ENCODE measurements at places on chromosomes 4 and X.

DNA sequence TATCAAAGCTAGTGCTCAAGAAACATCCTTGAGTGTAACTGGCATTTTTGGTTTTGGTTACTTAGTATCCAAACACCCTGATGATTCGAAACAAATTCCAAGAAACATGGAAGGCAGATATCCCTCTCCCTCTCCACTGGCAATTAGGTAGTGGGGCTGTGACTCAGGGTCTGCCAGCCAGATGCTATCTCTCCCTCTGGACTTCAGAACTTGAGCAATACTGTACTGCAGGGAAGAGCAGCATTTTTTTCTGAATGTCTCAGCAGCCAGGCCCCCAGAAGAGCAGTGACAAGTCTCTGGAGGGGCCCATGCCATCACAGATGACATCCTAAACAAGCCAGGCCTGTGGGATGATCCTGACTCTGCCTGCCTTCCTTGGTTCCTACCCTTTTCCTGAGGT, 37.3 kb upstream of the BCORL1 start:
- DNase-seq = no peak

DNA sequence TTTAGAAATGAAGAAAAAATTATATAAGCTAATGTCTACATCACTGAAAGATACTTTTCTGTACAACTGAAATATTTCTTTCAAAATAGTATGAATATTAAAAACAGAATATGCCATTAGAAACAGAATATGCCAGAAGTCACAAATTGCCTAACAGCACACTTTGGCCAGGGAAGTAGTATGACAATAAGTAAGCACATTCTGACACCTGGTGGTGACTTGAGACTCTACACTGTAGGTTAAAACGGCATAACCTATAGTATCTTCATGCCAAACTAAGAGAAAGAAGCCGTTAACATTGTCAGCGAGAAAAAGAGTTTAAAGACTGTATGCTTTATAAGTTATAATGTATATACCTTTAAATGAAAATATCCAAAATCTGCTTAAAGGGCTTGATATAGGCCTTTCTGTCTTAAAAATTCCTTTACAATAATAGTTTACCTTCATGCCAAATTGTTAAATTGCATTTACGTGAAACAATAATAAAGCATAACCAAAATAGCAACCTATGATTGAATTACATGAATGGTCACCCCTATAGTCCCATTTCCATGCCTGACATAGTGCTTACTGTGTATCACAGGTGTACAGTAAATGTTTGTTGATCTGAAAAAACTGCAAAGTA, 32.8 kb downstream of the FAM13A start:
- DNase-seq = peak; percentile 47

GRCh38 chr4:79296768-79297428, 29.0 kb downstream of the NAA11 start:
- no peak for DNase-seq

GRCh38 chr4:165384598-165384997, 5.8 kb downstream of the CPE start:
- no peak for DNase-seq

DNA sequence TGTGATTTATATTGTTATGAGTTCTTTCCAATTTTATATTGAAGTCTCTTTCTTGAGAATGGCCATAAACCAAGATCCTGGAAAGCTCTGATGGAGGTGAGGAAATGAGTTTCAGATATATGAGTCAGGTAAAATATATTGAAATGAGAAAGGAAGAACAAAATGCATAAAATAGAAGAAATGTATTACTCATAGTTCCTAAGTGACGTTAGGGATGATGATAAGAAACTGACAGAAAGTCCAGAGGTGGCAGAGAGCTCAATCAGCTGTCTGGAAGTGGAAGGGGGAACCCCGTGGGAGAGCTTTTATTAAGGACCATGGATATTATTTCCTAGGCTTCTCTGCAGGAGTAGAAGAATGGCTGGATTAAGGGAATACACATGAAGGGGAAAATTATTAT, 24.6 kb downstream of the UGT2B7 start:
- DNase-seq = no peak

DNA sequence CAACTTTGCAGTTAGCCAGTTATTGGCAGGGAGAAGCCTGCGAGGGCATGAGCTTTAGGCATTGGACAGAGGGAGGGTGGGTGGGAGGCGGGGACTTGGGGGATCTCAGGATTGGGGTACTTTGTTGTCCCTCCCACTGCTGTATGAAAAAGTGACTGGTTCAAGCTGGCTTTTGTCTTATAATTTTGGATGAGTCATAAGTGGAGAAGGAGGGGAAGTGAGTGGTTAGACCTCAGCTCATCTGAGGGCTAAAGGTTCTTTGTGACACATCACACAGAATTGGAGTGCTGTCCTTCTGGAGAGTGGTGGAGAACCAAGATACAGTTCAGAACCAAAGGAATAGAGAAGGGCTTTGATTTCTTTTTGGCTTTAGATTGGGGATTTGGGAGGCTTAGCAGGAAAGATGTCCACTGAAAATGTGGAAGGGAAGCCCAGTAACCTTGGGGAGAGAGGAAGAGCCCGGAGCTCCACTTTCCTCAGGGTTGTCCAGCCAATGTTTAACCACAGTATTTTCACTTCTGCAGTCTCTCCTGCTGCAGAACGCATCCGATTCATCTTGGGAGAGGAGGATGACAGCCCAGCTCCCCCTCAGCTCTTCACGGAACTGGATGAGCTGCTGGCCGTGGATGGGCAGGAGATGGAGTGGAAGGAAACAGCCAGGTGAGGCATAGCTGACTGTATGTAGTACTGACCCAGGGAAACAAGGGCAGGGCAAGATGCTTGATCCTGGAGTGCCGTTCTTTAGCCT, at the start of gene SLC4A4:
SLC4A4 (plus strand) TSS at position 175 of the 748 bp plus-strand sequence.
- no peak for DNase-seq

- no peak for DNase-seq
These were observed 128.6 kb upstream of the SLC34A2 start for GRCh38 chr4:25527034-25527433.

DNA sequence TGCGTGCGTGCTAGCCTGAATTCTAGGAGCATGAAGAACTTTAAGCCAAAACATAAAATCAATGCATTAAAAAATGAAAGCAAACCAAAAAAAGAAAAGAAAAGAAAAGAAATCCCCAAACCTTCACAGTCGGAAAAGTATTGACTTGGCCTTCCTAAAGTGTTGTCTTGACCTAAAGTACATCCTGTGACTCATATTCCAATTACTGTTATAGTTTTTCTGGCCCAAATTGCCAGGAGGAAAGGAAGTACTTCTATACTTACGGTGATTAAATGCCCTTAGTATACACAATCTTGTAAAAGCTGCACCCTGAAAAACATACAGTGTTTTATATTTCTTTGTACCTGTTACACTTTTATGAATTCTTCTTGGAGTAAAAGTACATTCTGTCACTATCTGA, 512.8 kb downstream of the ANKRD50 start:
- no peak for DNase-seq

DNA sequence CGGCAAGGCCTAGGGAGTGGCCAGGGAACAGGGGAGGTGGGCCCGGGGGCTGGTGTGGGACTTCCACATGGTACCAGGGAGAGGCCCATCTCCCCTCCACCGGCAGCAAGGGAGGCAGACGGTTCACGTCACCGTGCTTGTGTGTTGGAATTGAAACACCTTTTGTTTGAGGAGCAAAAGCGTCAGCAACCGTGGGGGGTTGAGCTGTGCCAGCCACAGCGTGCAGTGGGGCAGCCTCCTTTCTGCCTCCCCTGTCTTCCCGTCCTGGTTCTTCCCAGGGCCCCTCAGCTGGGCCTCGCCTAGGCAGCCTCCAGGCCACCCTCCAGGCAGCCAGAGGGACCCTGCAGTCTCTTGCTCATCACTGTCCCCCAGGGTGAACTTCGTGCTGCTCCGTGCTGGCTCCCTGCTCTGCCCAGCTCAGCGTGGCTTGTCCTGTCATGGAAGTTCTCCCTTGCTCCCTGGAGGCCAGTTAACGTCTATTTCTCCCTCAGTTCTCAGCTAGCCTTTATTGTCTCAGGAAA, 32.1 kb upstream of the HGFAC start:
- no peak for DNase-seq

GRCh38 chrX:118644378-118644777, 83.0 kb upstream of the IL13RA1 start:
- no peak for DNase-seq

DNA sequence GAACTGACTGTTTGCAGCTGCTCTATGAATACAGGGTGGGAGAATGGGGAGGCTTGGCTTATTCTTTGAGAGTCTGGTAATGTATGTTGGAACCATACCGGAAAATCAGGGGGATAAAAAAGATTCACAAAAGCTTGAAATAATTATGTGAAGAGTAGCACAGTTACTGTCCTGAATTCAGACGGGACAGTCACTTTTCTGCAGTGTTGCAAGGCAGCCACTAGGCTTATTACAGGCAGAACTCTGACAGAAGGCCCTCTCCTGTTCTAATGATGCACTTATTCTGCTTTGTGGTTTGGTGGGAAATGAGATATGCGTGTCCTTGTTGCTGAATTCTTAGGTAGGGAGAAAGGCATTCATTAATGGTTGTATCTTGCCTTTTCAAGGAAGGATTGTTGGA, 37.2 kb downstream of the GUCY1B1 start:
- peak; percentile 21 for DNase-seq

GRCh38 chr4:136909626-136910025, 622.7 kb downstream of the PCDH18 start:
- no peak for DNase-seq

GRCh38 chrX:39361736-39362135, 560.5 kb downstream of the MID1IP1 start:
- no peak for DNase-seq

GRCh38 chr4:141307241-141307689, 86.6 kb downstream of the ZNF330 start:
- peak; percentile 74 for DNase-seq

DNA sequence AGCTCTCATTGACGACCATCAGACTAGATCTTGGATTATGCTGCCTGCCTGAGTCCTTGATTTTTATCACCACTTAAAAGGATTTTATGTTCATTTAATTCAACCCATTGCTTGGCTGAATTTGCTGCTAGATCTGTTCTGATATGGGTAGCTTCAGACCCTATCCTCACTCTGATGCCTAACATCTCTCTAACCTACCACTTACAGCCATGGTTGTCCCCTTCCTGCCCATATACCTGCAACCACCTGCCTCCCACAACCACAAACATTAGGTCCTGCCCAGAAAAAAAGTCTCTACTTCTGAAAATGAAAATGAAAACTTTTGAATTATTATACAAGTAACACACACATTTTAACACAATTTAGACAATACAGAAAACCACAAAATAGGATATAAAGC, 310.8 kb downstream of the HNRNPD start:
- no peak for DNase-seq

GRCh38 chr4:171288816-171289432, 524.3 kb upstream of the GALNTL6 start:
- no peak for DNase-seq

DNA sequence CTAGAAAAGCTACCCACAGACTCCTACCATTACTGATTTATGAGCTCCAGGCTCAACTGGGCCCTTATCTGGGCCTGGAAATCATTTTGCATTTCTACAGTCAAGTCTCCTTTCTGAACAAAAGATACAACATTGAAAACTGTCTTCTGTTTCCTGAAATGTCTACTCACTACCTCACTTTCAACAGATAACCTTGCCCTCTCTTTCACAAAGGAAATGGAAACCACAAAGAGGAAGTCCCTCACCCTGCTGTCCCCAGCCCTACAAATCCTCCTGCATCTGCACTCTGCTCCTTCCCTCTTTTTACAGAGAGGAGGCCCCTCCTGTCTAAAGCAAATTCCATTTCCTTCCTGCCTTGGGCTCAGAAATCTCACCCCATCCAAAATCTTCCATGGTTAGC, 24.8 kb upstream of the CYBB start:
- DNase-seq = no peak

- DNase-seq = no peak
These were observed 42.5 kb downstream of the ANOS1 start for GRCh38 chrX:8689473-8689872.

GRCh38 chr4:177737387-177737940, 295.2 kb upstream of the AGA start:
- no peak for DNase-seq

GRCh38 chrX:25070038-25070437, 54.3 kb upstream of the ARX start:
- DNase-seq = no peak

DNA sequence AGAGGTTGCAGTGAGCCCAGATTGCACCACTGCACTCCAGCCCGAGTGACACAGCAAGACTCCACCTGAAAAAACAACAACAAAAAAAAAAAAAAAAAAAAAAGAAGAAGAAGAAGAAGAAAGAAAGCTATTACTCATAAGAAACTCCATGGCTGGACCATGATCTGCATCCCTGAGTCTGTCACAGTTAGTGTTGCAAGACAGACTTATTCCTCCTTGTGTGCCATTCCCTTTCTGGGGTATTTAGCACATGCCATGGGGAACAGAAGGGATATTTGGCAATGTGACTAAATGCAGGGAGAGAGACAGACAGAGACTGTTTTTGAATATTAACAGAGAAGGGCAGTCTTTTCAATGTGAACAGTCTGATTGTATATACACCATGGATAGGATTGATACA, 16.7 kb upstream of the PDS5A start:
- no peak for DNase-seq

DNA sequence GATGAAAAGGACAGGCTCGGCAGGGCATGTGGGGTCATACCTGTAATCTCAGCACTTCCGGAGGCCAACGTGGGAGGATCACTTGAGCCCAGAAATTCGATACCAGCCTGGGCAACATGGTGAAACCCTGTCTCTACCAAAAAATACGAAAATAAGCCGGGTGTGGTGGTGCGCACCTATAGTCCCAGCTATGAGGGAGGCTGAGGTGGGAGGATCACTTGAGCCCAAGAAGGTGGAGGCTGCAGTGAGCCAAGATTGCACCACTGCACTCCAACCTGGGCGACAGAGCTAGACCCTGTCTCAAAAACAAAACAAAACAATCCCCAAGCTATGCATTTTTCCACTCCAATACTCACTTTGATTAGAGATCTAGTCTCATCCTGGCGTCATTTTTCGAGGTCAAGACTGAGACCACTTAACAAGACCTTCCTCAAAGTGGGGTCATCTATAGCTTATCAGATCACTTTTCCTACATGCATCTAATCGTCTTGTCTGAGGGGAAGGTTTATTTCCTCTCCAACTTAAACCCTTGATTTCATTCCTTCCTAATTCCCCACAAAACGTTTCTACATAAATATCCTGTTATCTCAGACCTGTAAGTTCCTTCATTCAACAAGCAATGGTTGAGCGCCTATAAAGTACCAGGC, 1.3 kb downstream of the NKAP start:
- DNase-seq = no peak

GRCh38 chrX:152942077-152942442, 44.2 kb downstream of the ZNF185 start:
- DNase-seq = no peak

GRCh38 chrX:80022363-80023031, 7.9 kb downstream of the TBX22 start:
- no peak for DNase-seq

- DNase-seq = no peak
These were observed 22.6 kb downstream of the WDR1 start for GRCh38 chr4:10093801-10094552.

GRCh38 chrX:72100824-72101351, 30.8 kb downstream of the RTL5 start:
- no peak for DNase-seq

- DNase-seq = no peak
These were observed 67.9 kb downstream of the PPP3CA start for GRCh38 chr4:101279377-101279871.

- DNase-seq = no peak
These were observed 78.0 kb downstream of the NAA11 start for GRCh38 chr4:79247695-79248394.

- DNase-seq = no peak
These were observed 89.5 kb downstream of the HS3ST1 start for GRCh38 chr4:11338956-11339782.

Measured in HTR-8/SVneo (cell line).